ENCODE measurements at places on chromosomes 5 and 9.

- no peak for DNase-seq
Measured at GRCh38 chr5:53366245-53366644, 114.2 kb upstream of the FST start.

DNA sequence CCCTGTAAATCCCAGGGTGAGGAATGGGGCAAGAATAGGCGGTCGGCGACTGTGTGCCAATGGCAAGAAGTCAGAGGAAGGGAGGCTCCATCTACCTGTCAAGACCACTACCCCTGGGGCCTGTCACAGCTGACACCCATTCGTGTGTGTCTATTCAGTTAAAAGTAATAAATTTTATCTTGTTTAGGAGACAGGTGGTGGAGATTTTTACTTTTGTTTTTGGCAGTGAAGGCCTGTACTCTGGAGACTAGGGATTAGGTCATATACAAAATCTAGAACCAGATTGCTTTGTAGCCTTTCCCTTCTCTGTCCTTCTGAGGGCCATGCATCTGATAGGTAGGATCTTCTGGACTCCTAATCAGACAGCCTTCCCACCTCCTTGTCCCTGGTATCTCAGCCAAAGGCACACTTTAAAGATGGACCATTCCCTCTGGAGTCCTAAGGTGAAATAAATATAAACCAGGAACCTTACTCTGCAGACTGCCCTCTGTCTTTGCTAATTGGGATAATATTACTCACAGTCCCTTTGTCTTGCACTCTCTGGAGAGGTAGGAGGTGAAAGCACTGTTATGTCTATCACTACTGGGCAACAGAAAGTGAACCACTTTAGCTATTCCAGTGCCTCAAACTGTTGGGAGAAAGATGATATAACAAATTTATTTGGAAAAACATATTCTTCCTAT, 213.2 kb upstream of the ACTBL2 start:
- DNase-seq, result no peak

DNA sequence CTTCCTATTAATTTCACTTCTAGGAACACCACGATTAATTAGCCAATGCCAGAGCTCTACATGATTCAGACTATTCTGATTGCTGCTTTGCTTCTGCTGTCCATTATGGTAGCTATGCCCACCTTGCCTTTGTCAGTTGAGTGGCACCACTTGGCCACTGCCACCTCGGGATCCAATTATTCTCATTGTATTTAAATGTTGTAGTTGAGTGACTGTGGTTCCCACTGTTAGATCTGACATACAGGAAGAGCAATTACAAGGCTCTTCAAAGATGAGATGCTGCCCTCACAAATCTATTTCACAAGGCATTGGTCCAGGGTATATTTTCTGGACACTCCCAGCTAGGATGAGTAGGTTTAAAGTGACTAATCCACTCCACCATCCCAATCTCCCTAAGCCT, 864.5 kb upstream of the EDIL3 start:
- no peak for DNase-seq

GRCh38 chr9:17783227-17783626, 204.4 kb downstream of the SH3GL2 start:
- no peak for DNase-seq

DNA sequence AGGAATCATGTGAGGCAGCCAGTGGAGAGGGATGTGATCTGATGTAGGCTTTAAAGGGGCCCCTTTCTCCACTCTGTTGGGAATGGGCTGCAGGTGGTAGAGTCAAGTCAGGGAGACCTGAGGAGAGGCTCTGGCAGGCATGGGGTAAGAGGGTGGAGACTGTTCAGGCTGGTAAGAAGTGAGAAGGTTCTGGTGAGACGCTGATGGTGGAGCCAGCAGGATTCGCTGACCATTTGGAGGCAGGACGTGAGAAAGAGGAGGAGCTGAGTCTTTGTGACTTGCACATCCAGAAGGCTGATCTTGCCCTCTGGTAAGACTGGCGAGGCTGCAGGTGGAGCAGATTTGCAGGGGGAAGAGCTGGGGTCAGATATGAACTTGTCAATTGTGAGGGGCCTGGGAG, 248.0 kb downstream of the NSG2 start:
- DNase-seq, result no peak
